Neuronal stem cell (in vitro differentiated cells): ENCODE measurements at places on chromosomes 7 and 10.

DNA sequence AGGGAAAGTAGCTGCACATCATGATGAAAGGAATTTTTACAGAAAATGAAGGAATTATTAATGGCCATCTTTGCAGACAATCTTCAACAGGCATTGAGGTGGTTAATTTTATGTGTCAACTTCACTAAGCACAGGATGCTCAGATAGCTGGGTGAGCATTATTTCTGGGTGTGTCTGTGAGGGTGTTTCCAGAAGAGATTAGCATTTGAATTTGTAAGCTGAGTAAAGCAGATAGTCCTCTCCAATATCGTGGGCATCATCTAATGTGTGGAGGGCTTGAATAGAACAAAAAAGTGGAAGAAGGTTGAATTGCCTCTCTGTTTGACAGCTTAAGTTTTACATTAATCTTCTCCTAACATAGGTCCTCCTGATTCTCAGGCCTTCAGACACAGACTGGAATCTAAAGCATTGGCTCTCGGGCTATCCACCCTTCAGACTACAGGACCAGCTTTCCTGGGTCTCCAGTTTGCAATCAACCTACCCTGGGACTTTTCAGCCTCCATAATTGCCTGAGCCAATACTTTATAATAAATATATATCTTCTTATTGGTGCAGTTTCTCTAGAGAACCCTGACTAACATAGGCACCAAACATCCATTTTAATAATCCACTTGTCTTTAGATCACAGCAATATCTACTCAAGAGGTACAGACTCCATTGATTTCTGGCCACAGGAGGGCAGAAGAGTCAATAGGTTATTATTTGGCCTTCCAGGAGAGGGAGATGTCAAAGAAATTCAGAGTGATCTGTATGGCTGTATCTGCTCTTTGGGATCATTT, 10.5 kb upstream of the CRPPA start:
- no peak for DNase-seq

DNA sequence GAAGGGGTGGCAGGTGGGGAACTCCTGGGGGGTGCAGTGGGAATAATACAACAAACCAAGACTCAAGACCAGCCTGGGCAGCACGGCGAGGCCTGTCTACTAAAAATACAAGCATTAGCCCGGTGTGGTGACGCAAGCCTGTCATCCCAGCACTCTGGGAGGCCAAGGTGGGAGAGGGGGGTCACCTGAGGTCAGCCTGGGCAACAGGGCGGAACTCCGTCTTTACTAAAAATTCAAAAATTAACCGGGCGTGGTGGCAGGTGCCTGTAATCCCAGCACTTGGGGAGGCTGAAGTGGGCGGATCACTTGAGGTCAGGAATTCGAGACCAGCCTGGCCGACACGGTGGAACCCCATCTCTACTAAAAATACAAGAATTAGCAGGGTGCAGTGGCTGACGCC, 48.4 kb upstream of the ELFN1 start:
- DNase-seq = no peak

DNA sequence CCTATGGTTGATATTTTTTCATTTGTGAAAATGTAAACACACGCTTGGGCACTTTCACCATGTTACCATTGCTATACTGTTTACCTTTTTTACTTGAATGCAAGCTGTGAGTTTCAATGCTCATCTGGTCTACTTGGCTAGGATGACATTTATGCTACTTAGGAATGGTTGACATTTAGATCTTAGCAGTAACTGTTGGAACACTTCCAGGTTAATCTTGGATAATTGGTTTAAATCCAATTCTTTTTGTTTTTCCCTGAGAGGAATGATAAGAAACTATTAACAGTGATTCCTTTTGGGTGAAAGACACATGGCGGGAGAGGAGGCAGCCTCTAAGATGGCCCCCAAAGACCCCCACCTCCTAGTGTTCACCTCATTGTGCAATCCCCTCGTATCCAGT, 51.4 kb upstream of the AMPH start:
- DNase-seq = no peak

GRCh38 chr7:74439541-74439940, 14.2 kb upstream of the GTF2IRD1 start:
- DNase-seq = no peak

GRCh38 chr10:1629326-1630198, 107.8 kb downstream of the ADARB2 start:
- DNase-seq = peak; percentile 66

DNA sequence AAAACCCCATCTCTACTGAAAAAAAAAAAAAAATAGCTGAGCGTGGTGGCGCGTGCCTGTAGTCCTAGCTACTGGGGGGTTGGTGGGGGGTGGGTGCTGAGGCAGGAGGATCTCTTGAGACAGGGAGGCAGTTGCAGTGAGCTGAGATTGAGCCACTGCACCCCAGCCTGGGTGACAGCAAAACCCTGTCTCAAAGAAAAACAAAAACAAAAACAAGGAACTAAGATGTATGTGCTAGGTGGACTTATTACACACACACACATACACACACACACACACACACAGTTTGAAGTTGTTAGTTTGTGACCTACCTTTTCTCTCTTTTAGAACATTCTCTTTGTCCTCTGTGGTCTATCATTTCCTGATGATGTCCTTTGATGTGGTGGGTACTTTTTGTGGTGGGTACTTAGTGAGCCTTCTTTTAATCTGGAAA, 53.5 kb downstream of the EXOC6 start:
- DNase-seq = no peak

DNA sequence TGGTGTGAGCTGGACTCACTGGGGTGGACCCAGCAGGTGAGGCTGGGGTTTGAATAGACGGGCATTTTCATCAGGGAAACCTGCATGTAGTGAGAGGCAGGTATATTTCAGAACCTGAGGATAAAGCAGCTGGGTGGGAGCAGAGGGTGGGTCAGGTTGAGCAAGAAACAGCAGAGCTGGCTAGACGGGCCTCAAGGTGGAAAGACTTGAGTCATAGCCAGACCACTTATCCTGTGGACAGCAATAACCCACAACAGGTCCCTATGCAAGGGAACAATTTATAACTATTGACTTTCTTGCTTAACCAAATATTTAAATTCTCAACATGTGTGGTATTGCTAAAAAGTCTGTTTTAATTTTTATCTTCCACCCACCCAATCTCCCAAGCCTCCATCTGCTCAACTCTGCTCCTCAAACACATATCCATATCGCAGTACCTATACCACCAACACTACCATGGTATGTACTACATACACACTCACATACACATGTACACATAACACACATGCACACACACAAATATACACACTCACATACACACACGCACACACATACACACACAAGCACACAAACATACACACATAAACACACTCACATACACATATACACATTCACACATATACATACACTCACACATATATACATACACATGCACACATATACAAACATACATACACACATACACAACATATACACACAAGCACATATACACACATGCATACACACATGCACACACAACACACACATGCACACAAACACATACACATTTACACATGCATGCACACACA, 129.0 kb upstream of the C7orf33 start:
- no peak for DNase-seq

DNA sequence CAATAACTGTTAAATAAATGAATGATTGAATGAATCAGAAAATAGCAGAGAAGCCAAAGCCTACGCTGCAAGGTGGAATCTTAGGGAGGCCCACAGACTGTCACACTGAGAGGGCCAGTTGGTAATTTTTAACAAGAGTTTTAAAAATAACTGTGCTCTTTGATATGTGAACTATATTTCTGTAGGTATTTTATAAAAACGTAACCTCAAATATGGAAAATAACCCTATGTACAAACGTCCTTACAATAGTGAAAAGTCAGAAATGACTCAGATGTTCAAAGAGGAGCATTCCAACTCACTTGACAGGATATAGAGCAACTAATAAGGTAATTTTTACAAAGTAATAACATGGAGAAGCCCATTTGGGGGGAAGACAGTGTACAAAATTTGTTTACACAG, 18.9 kb upstream of the TMEM273 start:
- no peak for DNase-seq
